Stimulated activated CD4-positive, alpha-beta T cell treated with anti-CD3 and anti-CD28 coated beads, Interleukin-1b, Interleukin-23, amount 100 ng/mL, for 4 hours (primary cell): ENCODE measurements at places on chromosomes 16 and 17.

- no peak for DNase-seq
These were observed 2.8 kb upstream of the MATCAP1 start for GRCh38 chr16:67186550-67186950.

GRCh38 chr17:32021615-32021955 lies 14.4 kb downstream of the LRRC37B start:
- no peak for DNase-seq

DNA sequence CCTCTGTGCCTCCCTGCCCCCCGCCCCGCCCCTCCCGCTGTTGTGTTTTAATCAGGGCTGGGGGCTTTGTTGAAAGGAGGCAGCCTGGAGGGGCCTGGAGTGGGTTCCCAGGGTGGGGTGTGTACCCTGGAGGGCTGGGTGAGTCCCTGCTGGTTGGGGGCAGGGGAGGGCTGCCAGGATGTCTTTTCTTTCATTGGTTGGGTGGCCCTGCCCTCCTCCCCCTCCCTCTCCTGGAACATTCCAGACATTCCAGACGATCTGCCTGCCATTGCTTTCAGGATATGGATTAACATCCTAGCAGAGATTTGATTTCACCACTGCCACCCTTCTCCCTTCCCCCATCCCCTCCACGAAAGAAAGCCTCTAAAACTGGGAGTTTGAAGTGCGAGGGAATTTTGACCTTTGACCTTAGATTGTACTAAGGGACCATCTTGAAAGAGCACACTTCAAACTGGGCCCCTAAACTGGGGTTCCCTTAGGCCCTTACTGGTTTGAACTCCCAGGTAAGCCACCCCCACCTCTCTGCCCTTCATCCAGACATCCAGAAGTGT lies 25.3 kb downstream of the IGF2BP1 start:
- no peak for DNase-seq

DNA sequence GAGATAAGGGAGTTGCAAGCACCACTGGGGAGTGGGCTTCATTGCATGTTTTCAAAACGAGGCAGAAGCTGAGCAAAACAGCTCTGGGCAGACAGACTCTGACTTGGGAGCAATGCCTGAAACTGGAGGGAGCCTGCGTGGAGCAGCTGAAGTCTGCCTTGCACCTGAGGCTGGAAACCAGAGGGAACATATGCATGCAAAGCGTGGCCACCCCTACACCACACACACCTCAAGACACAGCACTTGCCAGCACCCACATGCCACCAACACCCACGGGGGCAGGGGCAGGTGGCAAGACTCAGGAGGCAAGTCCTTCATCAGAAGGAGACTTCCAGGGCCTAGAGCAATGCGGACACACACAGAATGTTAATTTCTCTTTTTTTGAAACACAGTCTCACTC lies 45.8 kb downstream of the COTL1 start:
- DNase-seq, result no peak

DNA sequence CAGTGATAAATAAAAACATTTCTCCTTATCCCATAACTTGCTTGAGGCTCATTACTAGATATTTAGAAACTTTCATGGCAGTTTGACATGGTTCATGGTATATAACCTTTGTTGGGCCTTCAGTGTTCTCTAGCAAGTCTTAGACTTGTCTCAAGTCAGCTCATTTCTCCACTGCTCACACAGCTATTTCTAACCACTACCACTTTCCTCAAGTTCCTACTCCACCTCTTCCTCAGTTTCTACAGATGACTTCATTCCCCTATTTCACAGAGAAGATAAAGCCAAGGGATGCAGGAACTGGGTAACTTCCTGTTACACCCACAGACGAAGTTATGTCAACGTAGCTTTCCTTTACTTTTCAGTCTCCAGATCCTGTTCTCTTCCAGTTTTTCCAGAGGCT lies 23.2 kb downstream of the NLK start:
- no peak for DNase-seq

DNA sequence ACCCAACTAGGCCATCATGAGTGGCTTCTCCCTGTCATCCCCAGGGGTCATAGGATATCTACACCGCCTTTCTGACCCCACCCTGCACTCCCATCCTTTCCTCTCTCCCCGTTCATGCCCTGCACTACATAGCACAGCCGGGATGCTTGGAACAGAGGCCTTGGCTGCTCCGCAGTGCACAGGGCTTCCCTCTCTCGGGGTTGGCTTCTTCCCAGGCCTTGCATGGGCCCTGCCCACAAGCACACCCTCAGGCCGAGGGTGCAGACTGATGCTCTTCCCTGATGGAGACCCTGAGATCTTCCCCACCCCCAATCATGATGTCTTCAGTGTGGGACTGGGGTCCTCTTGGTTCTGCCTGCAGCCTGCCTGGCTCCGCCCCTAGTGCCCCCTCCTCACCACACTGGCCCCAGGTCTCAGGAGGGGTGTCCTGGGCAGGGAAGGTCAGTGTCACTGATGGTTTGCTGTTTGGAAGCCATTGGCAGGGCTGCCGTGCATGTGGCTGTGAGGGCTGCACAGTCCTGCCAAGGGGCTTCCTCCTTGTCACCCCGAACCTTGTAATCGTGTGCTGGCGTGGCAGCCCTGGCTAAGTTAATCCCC lies 14.3 kb upstream of the NAGLU start:
- no peak for DNase-seq
